ENCODE measurements at places on chromosomes 12 and 14. TPM values are rescaled to one million over a fixed set of nuclear protein-coding genes. Genes with fewer than 3 reads are reported as not detected.

DHRS2 gene
- 9.4 TPM for total RNA-seq

DNA sequence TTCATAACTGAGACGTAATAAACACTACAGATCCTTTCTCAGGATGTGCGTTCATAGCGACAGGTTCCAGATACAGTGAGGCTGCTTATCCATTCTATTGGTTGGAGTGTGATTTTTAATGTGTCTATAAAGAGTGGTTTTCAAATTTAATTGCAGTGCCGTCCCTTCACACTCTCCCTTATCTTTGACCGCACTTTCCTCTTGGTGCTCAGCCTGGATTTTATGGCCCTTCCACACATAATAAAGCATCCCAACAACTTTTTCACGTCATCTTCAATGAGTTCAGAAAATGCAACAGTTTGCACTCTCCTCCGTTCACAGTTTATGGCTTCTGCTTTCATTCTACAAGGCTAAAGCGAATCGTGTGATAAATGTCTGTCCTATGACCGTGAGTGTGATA, 1209.9 kb downstream of the BCL11B start:
- no peak overlapping the region for H3K4me3 ChIP-seq
- no peak overlapping the region for H3K27ac ChIP-seq
- H3K4me1 ChIP-seq, result no peaks in the 10 kb centered on the region
- H3K27me3 ChIP-seq, result no peaks in the 10 kb centered on the region

CLEC2A gene
- not detected for total RNA-seq

DNA sequence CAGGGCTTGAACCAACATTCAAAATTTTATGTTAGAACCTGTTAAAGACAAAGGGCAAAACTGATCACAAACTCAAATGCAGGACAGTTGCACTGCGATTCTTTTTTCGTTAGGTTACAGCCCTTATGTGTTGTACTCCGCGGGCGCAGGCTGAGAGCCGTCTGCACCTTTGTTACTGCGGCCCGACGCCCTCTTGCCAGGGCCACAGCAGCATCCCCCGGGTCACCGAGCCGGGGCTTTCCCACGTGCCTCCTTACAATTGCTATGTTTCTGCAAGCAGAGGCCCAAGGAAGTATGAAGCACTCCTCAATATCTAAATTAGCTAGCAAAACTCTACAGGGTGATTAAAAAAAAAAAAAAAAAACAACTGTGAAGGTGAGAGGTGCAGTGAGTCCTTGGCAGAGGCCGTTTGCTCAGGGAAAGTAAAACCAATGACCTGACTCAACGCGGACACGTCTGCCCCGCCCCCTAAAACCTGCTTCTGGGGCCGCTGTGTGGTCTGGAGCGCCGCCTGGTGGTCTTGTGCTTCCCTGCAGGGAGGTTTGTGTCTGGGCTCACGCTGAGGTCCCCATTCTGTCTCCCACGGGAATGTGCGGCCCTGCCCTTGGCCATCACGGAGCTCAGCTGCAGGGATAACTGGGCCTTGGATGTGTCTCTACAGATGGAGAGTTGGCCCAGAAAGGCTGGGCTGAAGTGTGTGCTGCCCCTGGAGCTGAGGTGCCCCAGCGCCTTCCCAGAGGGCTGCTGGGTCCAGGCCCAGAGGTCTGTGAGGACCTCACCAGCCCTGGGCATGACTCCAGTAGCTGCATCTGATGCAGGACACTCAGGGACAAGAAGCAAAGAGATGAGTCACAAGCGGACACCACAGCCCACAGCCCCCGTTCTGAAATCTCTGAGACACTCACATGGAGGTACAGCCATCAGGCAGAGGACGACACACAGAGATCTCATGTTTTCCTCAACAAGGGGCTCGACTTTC, 418.5 kb downstream of the TMEM121 start:
- no peak overlapping the region for H3K4me3 ChIP-seq
- peak; percentile 63 for DNase-seq
- H3K27me3 ChIP-seq, result no peaks in the 10 kb centered on the region

BCL2L14 gene
- not detected for total RNA-seq

GRCh38 chr12:110338754-110339153, 57.7 kb downstream of the ATP2A2 start:
- H3K27me3 ChIP-seq, result no peaks in the 10 kb centered on the region
- peaks cover 3% of the 10 kb centered on the region for H3K4me1 ChIP-seq
- H3K36me3 ChIP-seq, result peaks cover 6% of the 10 kb centered on the region
- DNase-seq, result no peak

- H3K27me3 ChIP-seq, result no peaks in the 10 kb centered on the region
- no peaks in the 10 kb centered on the region for H3K36me3 ChIP-seq
- H3K4me3 ChIP-seq, result peak overlapping the region; percentile 91
- peak; percentile 74 for DNase-seq
- H3K27ac ChIP-seq, result peak overlapping the region; percentile 98
Observed at GRCh38 chr12:89353188-89353822, 1.0 kb upstream of the DUSP6 start.

DNA sequence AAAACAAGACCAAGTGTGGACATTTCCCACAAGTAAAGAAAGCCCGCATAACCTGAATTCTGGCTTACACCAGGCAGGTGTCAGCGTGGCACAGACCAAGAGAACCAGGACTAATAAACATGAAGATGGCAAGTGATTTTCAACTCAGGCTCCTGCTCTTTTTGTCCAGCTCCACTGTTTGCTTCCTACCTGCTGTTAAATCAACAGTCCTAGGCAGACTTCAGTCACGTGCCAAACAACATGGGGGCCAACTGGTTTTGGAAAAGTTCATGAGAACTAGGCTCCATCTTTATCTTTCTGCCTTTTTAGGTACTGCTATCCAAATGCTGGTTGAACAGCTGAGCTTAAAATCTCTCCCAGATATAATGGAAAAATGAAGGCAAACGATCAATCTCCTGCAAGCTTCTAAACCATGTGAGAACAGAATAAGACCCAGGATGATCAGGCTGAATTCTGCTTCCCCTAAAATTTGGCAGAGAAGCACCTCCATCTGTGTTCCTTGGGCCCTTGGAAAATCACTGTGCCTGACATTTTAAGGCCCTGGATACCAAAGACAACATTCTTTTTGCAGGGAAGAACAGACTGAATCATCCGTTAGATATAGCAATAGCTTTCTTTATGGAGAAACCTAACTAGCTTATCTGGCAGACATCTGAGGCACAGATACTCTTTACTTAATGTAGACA, 215.6 kb upstream of the USP15 start:
- no peak overlapping the region for H3K4me3 ChIP-seq
- no peak overlapping the region for H3K27ac ChIP-seq
- no peaks in the 10 kb centered on the region for H3K4me1 ChIP-seq
- no peak for DNase-seq

Measured in breast epithelium (tissue), 4 donors.